Suprapubic skin (tissue), 4 donors: ENCODE measurements at places on chromosomes 13 and 19. TPM values are rescaled to one million over a fixed set of nuclear protein-coding genes. Genes with fewer than 3 reads are reported as not detected.

The TGDS gene
- total RNA-seq: 7.4 TPM

The ZNF417 gene
- 8.6 TPM for total RNA-seq

The PSPN gene
- total RNA-seq: 1.4 TPM

The OR7D2 gene
- total RNA-seq: not detected

The KCTD12 gene
- 27.3 TPM for total RNA-seq

The CBLC gene
- total RNA-seq: 60.7 TPM

The ACP7 gene
- 15.0 TPM for total RNA-seq

The CEACAM7 gene
- 4.1 TPM for total RNA-seq

The LPAR2 gene
- 27.4 TPM for total RNA-seq

The MAB21L1 gene
- not detected for total RNA-seq

The RAB3A gene
- 1.9 TPM for total RNA-seq

The ZNF729 gene
- total RNA-seq: not detected

The IGSF23 gene
- not detected for total RNA-seq

The ELSPBP1 gene
- not detected for total RNA-seq

The PDX1 gene
- total RNA-seq: not detected

The KLK10 gene
- 85.3 TPM for total RNA-seq

The CGB2 gene
- not detected for total RNA-seq

The F2RL3 gene
- 1.7 TPM for total RNA-seq

The ZNF383 gene
- 5.6 TPM for total RNA-seq

The CLDND2 gene
- not detected for total RNA-seq

The BEST2 gene
- total RNA-seq: 41.4 TPM

The CCDC8 gene
- total RNA-seq: 1.6 TPM

The ZNF835 gene
- 2.0 TPM for total RNA-seq

The WASF3 gene
- total RNA-seq: 11.4 TPM

The GRIN2D gene
- 0.83 TPM for total RNA-seq

The CD37 gene
- 2.9 TPM for total RNA-seq

The SLC17A7 gene
- 1.2 TPM for total RNA-seq

The OR10H4 gene
- not detected for total RNA-seq

The KIR2DL1 gene
- 0.64 TPM for total RNA-seq

The SLC10A2 gene
- total RNA-seq: 0.13 TPM

The DIRAS1 gene
- 3.0 TPM for total RNA-seq

The SRRM5 gene
- total RNA-seq: 1.4 TPM

The DIAPH3 gene
- 1.7 TPM for total RNA-seq

The MISP gene
- not detected for total RNA-seq

The HPN gene
- not detected for total RNA-seq

The ZFP14 gene
- total RNA-seq: 1.9 TPM

The ZNF563 gene
- total RNA-seq: 5.2 TPM

The GDF15 gene
- 0.57 TPM for total RNA-seq

The FPR1 gene
- 0.72 TPM for total RNA-seq

The PNMA8B gene
- 2.5 TPM for total RNA-seq

The ZNF221 gene
- total RNA-seq: 2.1 TPM

The TGFBR3L gene
- not detected for total RNA-seq

The WDR62 gene
- 3.7 TPM for total RNA-seq

The ZIC5 gene
- not detected for total RNA-seq

The FARSA gene
- total RNA-seq: 60.6 TPM

The TMEM59L gene
- total RNA-seq: 0.49 TPM

The FCER2 gene
- total RNA-seq: not detected

The JAK3 gene
- 1.0 TPM for total RNA-seq

The ZNF667 gene
- 4.5 TPM for total RNA-seq

The F7 gene
- not detected for total RNA-seq

The RAX2 gene
- not detected for total RNA-seq

The SMAD9 gene
- 2.4 TPM for total RNA-seq
